M059J (cell line): ENCODE measurements at places on chromosomes 7 and 10. TPM values are rescaled to one million over a fixed set of nuclear protein-coding genes. Genes with fewer than 3 reads are reported as not detected.

The SPDYE11 gene
- total RNA-seq: not detected in 2 replicates

The CD36 gene
- total RNA-seq: 2.0 and 9.4 TPM in 2 replicates

The SLC13A1 gene
- not detected in 2 replicates for total RNA-seq

The PAPOLB gene
- total RNA-seq: not detected in 2 replicates

The BICC1 gene
- total RNA-seq: 28.4 and 39.1 TPM in 2 replicates
